NCI-H748 treated with DMSO at 0.1 percent for 48 hours (cell line): ENCODE measurements at places on chromosomes 2 and 18.
A peak's percentile ranks its signal among the peaks of the same experiment; 100 is the strongest.

- DNase-seq: no peak
Measured at GRCh38 chr18:51017140-51017879, 12.7 kb upstream of the SMAD4 start.

GRCh38 chr2:28665041-28665704 is 86.5 kb upstream of the PPP1CB start:
- no peak for DNase-seq

DNA sequence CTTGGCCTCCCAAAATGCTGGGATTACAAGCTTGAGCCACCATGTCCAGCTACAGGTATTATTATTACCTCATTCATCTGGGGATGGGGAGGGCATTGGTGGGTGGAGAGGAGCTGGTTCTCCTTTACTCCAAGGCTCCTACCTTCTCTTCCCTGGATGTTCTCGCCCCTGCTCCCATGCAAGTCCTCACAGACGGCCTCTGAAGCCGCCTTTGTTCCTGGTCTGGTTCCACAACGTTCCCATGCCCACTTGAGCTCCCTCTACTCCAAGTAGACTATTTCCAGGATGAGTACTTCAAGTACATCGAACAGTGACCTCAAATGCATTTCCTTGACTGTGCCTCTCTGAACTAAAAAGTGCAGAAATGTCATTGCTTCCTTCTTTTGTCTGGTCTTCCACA is 3.2 kb upstream of the SLC20A1 start:
- DNase-seq: no peak

DNA sequence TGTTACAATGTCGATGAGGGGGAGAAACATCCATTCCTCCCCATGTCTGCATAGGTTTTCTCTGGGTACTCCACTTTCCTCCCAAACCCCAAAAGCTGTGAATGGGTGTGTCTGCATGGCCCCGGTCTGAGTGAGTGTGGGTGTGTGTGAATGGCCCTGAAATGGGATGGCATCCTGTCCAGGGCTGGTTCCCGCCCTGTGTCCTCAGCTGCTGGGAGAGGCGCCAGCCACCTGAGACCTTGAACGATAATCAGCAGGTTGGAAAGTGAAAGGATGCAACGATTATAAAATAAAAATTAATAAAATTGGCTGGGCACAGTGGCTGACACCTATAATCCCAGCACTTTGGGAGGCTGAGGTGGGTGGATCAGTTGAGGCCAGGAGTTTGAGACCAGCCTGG is 69.2 kb downstream of the NPPC start:
- no peak for DNase-seq

- DNase-seq: no peak
Measured at GRCh38 chr2:188028739-188029138, 262.9 kb upstream of the GULP1 start.

GRCh38 chr2:220417503-220417902 is 790.1 kb downstream of the SLC4A3 start:
- DNase-seq: no peak

DNA sequence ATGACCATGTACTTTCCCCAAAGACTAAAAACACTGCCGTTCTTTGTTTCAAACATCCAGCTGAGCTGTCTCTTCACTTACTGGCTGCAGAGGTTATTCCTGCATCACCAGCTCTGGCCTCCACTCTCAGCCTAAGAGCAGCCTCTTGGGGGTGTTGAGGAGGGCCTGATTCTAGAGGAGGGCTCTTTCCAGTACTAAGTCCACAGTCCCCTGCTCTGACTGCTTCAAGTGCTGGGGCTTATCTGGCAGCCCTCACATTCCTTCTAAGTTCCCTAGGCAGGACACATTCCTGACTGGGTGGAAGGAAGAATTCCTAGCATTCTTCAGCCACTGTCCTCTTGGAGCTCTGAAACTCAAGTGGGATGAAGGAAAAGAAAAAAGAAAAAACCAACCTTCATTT is 32.9 kb upstream of the EHBP1 start:
- DNase-seq: no peak

DNA sequence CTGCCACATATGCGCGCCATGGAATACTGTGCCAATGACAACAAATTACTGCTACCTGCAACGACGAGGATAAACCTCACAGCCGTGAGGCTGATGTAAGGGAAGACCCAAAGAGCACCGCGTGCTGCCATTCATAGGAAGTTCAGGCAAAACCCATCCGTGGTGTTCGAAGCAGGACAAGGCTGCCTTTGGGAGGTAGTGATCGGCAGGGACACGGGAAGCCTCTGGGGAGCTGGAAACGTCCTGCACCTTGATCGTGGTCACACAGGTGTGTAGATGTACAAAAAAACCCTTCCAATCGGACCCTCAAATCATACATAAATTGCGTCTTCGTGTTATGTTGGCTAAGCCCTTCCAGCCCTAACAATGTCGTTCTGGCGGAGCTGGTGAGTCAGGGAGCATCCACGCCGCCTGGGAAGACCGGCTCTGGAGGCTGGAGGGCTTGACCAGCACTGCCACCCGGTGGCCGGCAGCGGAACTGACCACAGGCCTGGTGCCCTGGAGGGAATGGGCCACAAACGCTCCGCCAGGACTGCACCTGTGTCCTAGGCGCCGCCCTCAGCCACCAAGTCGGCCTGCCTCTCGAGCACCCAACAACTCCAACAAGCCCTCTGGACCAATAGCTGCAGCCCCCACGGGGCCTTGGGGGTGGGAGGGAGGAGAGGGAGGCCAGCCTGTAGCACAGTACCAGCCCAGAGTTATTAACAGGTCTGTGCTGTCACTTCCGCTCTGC is 4.1 kb upstream of the NEURL3 start:
- DNase-seq: peak; percentile 28

DNA sequence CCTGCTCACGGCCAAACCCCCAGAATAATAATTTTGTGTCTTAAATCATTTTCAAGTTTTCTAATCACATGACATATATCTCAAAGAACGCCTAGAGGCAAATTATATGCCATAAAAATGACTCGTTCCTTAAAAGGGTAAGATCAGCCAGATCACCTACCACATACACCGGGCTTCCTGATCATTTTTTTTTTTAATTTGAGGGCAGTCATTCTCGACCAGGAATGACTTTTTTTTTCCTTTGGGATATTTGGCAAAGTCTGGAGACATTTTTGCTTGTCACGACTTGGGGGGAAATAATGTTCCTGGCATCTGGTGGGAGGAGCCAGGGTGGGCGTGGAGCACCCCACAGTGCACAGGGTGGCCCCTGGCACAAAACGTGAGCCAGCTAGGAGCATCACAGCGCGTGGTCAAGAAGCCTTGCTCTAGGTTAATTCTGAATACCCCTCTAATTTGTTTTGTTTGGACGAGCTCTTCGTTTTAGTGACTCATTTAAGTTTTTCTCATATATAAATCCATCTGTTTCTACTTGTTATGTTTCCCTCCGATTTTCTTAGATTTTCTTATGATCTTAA is 94.9 kb downstream of the TWIST2 start:
- no peak for DNase-seq

- no peak for DNase-seq
Measured at GRCh38 chr2:79114797-79115494, 5.3 kb upstream of the REG1A start.

GRCh38 chr2:239394978-239395377 is 5.8 kb downstream of the HDAC4 start:
- no peak for DNase-seq

- no peak for DNase-seq
Measured at GRCh38 chr2:110688594-110689091, 10.8 kb upstream of the BUB1 start.

- DNase-seq: no peak
Measured at GRCh38 chr18:11669271-11669947, 19.7 kb upstream of the GNAL start.

DNA sequence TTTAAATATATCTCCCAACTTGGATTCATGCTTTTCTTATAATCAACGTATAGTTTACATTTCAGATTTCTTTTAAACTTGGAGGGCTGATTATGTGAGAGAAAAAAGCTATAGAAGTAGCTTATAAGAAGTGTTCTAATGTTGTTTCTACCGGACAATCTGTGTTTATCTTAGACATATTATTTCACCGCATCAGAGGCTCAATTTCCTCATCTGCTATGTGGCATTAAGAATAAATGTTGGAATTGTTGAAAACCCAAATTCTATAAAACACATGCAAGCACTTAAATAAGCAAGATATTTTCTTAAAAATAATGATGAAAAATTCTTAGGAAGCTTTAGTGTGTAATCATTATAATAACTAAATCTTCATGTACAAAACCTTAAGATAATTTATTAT is 407.9 kb downstream of the HRH4 start:
- DNase-seq: no peak

- no peak for DNase-seq
Measured at GRCh38 chr2:68878753-68879152, 7.6 kb upstream of the BMP10 start.

GRCh38 chr2:157813467-157813866 is 62.7 kb downstream of the ACVR1 start:
- no peak for DNase-seq

DNA sequence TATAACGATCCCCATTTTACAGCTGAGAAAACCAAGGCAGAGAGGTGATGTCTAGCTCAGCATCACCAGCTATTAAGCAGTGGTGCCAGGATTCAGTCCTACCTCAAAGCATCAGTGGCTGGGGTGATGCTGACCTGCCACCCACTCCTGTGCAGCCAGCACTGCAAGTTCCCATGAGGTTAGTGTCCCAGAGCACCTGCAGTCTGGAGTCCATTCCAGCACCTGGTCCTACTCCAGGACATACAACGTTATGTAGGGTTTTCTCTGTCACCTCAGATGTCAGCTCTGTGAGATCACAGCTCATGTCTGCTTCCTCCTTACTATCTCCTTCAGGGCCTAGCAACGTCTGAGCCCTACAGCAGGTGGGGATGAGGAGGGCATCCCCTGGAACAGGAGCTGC is 328.0 kb upstream of the HS6ST1 start:
- no peak for DNase-seq

DNA sequence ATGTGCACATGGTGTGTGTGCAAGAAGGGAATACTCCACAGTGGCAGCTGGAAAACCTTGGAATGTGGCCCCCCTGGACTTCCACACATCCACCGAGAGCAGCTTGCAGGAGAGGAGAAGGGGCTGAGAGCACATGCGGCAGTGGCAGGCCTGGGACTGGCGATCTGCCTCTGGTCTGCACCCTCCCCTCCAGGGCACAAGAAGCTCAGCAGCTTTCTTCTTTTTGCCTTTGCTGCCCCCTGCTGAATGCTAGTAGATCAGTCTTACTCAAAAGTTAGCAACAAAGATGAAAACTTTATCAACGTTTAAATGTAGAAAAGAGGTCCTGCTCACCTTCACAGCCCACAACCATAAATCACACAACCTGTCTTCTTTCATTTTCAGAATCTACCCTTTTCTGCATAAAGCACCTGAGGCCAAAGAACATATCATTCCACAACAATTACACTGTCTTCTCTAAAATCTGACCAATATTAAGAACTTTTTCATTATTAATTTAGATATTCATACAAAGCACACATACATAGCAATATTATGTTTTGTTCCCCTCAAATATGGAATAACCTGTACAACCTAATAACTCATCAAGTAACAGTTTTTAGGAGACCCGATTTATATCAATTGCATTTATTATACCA is 34.6 kb downstream of the TGFBRAP1 start:
- DNase-seq: no peak

GRCh38 chr2:12579018-12579417 is 137.7 kb upstream of the TRIB2 start:
- DNase-seq: no peak

GRCh38 chr2:69977906-69978482 is 16.6 kb upstream of the ASPRV1 start:
- DNase-seq: no peak

GRCh38 chr18:46322941-46323340 is 218.8 kb downstream of the HAUS1 start:
- no peak for DNase-seq

- no peak for DNase-seq
Measured at GRCh38 chr18:22828171-22828570, 105.0 kb upstream of the RBBP8 start.

GRCh38 chr2:129056959-129057317 is 738.3 kb upstream of the HS6ST1 start:
- DNase-seq: no peak

- DNase-seq: no peak
Measured at GRCh38 chr2:28557389-28558131, 61.7 kb downstream of the PLB1 start.

DNA sequence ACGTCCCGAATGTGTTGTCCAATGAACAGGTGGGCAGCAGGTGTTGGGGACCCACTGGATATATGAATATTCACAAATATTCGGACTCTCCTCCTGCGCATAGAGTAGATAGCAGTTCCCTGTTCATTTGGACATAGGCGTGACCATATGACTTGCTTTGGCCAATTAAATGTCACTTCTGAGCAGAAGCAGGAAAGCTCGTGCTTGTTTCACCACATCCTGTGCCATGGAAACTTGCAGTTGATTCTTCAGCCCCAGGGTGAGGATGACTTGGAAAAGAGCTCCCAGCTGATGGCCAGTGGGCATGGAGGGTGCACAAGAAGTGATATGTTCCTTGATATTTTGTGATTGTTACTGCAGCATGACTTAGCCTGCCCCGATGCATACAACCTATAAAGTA is 52.6 kb downstream of the PTPRM start:
- no peak for DNase-seq
